ENCODE measurements at places on chromosomes 7 and 10. TPM values are rescaled to one million over a fixed set of nuclear protein-coding genes. Genes with fewer than 3 reads are reported as not detected.

The ST8SIA6 gene
- total RNA-seq = 0.93 TPM

The HIBADH gene
- 13.1 TPM for total RNA-seq

The PLPP4 gene
- total RNA-seq = not detected

The EFCAB10 gene
- total RNA-seq = not detected

The DPYSL4 gene
- total RNA-seq = 5.4 TPM

The ZPBP gene
- total RNA-seq = not detected

The ELN gene
- not detected for total RNA-seq

The TACR2 gene
- not detected for total RNA-seq

The CYP3A7 gene
- total RNA-seq = not detected

The CRHR2 gene
- total RNA-seq = not detected

GRCh38 chr10:59047180-59047579 lies 129.3 kb upstream of the PHYHIPL start:
- no peak for DNase-seq
- no peaks in the 10 kb centered on the region for H3K4me1 ChIP-seq
- no peaks in the 10 kb centered on the region for H3K36me3 ChIP-seq
- no peak overlapping the region for H3K4me3 ChIP-seq
- H3K27ac ChIP-seq = no peak overlapping the region

DNA sequence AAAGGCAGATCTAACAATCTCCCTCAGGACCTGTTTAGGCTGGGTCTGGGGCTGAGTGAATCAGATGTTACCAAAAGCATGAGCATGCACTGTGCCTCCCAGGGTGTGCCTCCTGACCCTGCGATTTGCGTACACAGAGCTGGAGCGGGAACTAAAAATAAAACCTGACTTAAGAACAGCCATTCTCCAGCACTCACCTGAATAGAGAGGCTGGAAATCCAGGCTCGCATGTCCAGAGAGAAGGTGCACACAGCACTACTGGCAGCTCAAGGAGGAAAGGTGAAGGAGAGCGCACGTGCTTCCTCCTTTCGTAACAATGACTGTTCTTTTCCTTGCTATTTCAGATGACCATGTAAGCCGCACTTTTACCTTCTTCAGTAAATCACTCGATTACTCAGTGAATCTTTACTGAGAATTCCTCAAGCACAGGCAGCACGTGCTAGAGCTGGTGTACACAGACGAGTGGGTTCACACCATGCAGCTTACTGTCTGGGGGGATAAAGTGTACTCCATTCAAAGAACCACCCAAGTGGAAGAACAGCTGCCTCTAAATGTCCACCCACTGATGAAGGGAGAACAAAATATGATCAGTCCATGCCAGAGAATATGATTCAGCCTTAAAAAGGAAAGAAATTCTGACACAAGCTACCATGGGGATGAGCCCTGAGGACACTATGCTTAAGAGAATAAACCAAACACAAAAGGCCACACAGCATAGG lies 45.6 kb downstream of the SFMBT2 start:
- no peak overlapping the region for H3K4me3 ChIP-seq
- H3K27ac ChIP-seq = no peak overlapping the region
- H3K4me1 ChIP-seq = peaks cover 3% of the 10 kb centered on the region

GRCh38 chr10:97028126-97028831 lies 157.5 kb downstream of the SLIT1 start:
- H3K4me3 ChIP-seq = no peak overlapping the region
- H3K27ac ChIP-seq = no peak overlapping the region
- no peak for DNase-seq
- H3K4me1 ChIP-seq = no peaks in the 10 kb centered on the region

GRCh38 chr7:47690902-47691558 lies 109.1 kb upstream of the TNS3 start:
- H3K4me3 ChIP-seq = no peak overlapping the region
- H3K27me3 ChIP-seq = no peaks in the 10 kb centered on the region

- no peaks in the 10 kb centered on the region for H3K36me3 ChIP-seq
- no peak overlapping the region for H3K4me3 ChIP-seq
- H3K4me1 ChIP-seq = no peaks in the 10 kb centered on the region
Measured at GRCh38 chr10:64011912-64012714, 490.9 kb downstream of the REEP3 start.

DNA sequence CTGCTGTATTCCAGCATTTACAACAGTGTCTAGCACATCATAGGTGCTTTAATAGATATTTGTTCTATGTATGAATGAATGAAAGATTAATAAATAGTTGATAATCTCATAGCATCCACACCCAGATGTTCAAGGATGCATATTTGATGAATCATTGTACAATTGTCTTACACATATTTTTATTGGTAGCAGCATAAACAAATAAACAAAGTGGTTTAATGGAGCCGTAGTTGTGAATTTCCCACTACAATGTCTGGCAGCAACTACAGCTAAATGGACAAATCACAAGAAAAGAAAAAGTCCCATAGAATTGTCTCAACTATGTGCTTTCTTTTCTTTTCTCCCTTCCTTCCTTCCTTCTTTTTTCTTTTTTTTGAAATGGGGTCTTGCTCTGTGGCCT lies 150.8 kb downstream of the NRP1 start:
- no peak for DNase-seq
- no peaks in the 10 kb centered on the region for H3K27me3 ChIP-seq
- H3K36me3 ChIP-seq = no peaks in the 10 kb centered on the region
- peaks cover 4% of the 10 kb centered on the region for H3K4me1 ChIP-seq

DNA sequence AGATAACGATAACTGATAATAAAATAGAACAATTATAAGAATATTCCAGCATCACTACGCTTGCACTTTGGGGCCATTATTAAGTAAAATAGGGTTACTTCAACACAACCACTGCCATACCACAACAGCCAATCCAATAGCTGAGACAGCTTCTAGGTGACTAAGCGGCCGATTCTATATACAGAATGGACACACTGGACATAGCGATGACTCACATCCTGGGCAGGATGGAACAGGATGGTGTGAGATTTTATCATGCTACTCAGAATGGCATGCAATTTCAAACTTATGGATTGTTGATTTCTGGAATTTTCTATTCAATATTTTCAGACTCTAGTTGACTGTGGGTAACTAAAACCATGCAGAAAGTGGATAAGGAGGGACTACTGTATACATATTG lies 920.9 kb downstream of the LRMDA start:
- no peak overlapping the region for H3K4me3 ChIP-seq
- no peaks in the 10 kb centered on the region for H3K4me1 ChIP-seq
- no peaks in the 10 kb centered on the region for H3K36me3 ChIP-seq
- no peak for DNase-seq
- no peak overlapping the region for H3K27ac ChIP-seq
- no peaks in the 10 kb centered on the region for H3K27me3 ChIP-seq

DNA sequence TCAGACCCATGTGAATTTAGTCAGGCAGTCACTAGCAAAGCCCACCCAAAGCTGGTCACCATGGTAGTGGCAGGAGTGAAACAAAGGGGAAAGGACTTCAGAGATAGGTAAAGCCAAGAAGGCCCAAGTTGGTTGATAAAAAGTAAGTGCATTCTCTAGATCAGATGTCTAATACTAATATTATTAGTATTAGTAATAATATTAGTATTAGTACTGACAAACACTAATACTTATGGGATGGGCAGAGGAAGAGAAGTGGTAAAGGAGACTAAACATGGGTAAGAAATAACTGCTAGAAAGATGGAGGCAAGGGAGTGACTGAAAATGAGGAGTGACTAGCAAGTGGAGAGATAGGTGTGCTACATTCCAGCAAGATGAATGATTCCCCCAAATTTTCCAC lies 46.6 kb upstream of the PHYHIPL start:
- H3K27me3 ChIP-seq = no peaks in the 10 kb centered on the region
- no peak overlapping the region for H3K27ac ChIP-seq
- H3K4me3 ChIP-seq = no peak overlapping the region

DNA sequence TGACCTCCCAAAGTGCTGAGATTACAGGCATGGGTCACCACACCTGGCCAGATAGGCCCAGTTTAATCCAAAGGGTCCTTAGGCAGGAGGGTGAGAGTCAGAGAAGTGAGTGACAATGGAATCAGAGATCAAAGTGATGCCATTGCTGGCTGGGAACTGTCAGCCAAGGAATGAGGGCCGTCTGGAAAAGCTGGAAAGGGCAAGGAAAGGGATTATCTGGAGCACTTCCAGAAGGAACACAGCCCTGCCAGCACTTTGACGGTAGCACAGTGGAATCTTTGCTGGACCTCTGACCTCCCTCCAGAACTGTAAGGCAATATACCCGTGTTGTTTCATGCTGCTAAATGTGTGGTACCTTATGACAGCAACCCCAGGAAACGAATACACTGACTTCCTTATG lies 11.3 kb upstream of the TAS2R40 start:
- H3K4me1 ChIP-seq = peaks cover 8% of the 10 kb centered on the region
- no peak overlapping the region for H3K4me3 ChIP-seq
- DNase-seq = no peak
- peaks cover 6% of the 10 kb centered on the region for H3K27me3 ChIP-seq

GRCh38 chr7:1850976-1851571 lies 181.0 kb downstream of the ELFN1 start:
- peaks cover 13% of the 10 kb centered on the region for H3K36me3 ChIP-seq
- H3K27ac ChIP-seq = no peak overlapping the region
- no peaks in the 10 kb centered on the region for H3K27me3 ChIP-seq

DNA sequence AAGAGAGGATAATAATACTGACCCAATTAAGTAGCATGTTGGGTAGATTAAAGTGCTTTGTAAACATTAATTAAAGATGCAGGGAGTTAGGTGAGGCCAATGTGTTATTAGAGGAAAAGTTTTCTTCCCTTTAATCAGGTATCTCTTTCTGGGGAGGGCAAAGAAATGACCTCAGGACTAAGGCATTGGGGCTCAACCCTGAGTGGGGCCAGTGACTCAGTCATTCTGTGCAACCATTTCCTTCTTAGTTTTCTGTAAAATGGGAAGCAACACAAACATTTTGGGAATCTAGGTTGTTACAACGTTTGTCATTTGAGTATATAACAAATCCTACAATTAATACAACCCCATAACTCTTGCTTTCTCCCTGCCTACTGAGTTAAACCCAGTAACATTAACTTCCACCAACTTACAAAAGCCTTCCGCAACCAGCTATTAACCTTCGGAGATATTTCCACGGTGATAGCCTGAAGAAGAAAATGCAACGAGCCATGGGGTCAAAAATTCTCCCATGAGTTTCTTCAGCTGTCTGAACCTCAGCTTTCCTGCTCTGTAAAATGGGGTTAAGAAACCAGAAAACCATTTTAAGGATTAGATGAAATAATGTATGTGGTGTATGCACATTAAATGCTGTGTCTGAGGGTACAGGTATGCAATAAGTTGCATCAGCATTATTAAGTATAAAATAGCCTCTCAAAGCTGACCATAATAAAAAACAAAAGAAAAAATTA lies 965 bp upstream of the PROSER2 start:
- H3K4me3 ChIP-seq = no peak overlapping the region
- H3K27me3 ChIP-seq = peaks cover 46% of the 10 kb centered on the region
- no peak for DNase-seq
- no peaks in the 10 kb centered on the region for H3K36me3 ChIP-seq
- peaks cover 8% of the 10 kb centered on the region for H3K4me1 ChIP-seq

DNA sequence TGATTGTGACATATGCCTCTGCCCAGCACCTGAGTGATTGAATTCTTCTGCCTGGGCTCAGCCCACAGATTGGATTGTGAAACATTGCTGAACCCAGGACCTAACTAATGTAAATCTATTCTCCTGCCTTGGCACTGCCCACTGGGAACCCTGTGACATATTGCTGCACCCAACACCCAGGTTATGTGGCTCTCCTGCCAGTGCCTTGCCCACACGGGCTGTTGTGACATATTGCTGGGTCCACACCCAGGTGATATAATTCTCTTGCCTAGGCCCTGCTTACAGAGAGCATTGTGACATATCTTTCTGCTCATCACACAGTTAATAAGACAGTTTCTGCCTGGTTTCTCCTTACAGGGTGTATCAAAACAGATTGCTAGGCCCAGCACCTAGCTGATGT lies 50.8 kb upstream of the ZNF680 start:
- DNase-seq = no peak
- no peak overlapping the region for H3K27ac ChIP-seq
- H3K4me3 ChIP-seq = no peak overlapping the region
- H3K4me1 ChIP-seq = no peaks in the 10 kb centered on the region
- no peaks in the 10 kb centered on the region for H3K27me3 ChIP-seq

GRCh38 chr10:86058964-86059363 lies 307.6 kb downstream of the GRID1 start:
- H3K36me3 ChIP-seq = no peaks in the 10 kb centered on the region
- peaks cover 13% of the 10 kb centered on the region for H3K27me3 ChIP-seq
- no peak overlapping the region for H3K4me3 ChIP-seq
- H3K4me1 ChIP-seq = no peaks in the 10 kb centered on the region
- no peak for DNase-seq

GRCh38 chr7:29496355-29497020 lies 67.1 kb upstream of the PRR15 start:
- no peaks in the 10 kb centered on the region for H3K27me3 ChIP-seq
- no peak for DNase-seq
- no peak overlapping the region for H3K4me3 ChIP-seq
- no peak overlapping the region for H3K27ac ChIP-seq
- H3K36me3 ChIP-seq = no peaks in the 10 kb centered on the region

- no peak overlapping the region for H3K27ac ChIP-seq
- H3K36me3 ChIP-seq = peaks cover 31% of the 10 kb centered on the region
- H3K4me3 ChIP-seq = no peak overlapping the region
- H3K4me1 ChIP-seq = no peaks in the 10 kb centered on the region
- no peak for DNase-seq
Measured at GRCh38 chr7:43771128-43771527, 12.6 kb downstream of the BLVRA start.

GRCh38 chr7:44561962-44562621 lies 11.6 kb downstream of the DDX56 start:
- no peak for DNase-seq
- H3K27ac ChIP-seq = no peak overlapping the region
- peaks cover 27% of the 10 kb centered on the region for H3K36me3 ChIP-seq
- peaks cover 2% of the 10 kb centered on the region for H3K27me3 ChIP-seq
- H3K4me3 ChIP-seq = no peak overlapping the region

GRCh38 chr7:135189221-135189662 lies 18.7 kb upstream of the CYREN start:
- H3K27ac ChIP-seq = no peak overlapping the region
- H3K36me3 ChIP-seq = peaks cover 47% of the 10 kb centered on the region
- H3K4me3 ChIP-seq = no peak overlapping the region
- no peak for DNase-seq
- peaks cover 2% of the 10 kb centered on the region for H3K4me1 ChIP-seq

- H3K36me3 ChIP-seq = no peaks in the 10 kb centered on the region
- H3K27me3 ChIP-seq = no peaks in the 10 kb centered on the region
- no peak overlapping the region for H3K27ac ChIP-seq
- no peak overlapping the region for H3K4me3 ChIP-seq
- no peak for DNase-seq
Measured at GRCh38 chr10:132997517-132998265, 55.3 kb upstream of the CFAP46 start.

DNA sequence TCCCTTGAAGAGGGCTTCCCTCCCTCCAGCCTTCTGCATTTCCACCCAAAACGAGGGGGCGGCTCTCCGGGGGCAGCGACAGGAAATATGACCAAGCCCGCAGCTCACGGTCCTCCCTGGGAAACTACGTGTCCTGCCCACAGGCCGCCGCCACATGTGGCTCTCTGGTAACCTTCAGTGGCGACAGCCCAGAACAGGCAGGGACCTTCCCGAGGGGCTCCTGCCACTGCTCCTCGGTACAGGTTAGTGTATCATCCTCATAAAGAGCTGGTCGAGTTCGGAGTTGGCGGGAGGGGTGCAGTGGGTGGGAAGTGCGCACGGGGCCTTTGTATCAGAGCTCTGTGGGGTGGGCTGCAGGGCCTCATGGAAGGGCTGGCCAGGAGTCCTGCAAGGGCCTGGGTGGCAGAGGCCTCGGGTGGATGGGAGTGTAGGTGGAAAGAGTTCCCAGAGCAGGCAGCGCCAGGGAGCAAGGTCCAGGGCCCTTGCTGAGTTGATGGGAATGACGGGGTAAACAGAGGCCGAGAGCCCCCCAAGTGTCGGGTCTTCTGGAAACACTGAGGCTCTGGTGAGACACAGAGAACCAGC lies 66.0 kb downstream of the TCERG1L start:
- H3K27ac ChIP-seq = no peak overlapping the region
- H3K36me3 ChIP-seq = no peaks in the 10 kb centered on the region
- no peak for DNase-seq
- H3K4me1 ChIP-seq = no peaks in the 10 kb centered on the region
- no peaks in the 10 kb centered on the region for H3K27me3 ChIP-seq

Data from activated CD4-positive, alpha-beta memory T cell treated with anti-CD3 and anti-CD28 coated beads, Interleukin-2, amount 10 ng/mL, durations not matched to agents 7 days and 5 days (primary cell).